ENCODE measurements at places on chromosomes 12 and 14.

- DNase-seq: no peak
Measured at GRCh38 chr12:58412461-58413060, 471.2 kb downstream of the ATP23 start.

- DNase-seq: no peak
Measured at GRCh38 chr14:77529963-77530362, 31.3 kb upstream of the ISM2 start.

GRCh38 chr12:22728987-22729386, 104.0 kb downstream of the ETNK1 start:
- DNase-seq: no peak

DNA sequence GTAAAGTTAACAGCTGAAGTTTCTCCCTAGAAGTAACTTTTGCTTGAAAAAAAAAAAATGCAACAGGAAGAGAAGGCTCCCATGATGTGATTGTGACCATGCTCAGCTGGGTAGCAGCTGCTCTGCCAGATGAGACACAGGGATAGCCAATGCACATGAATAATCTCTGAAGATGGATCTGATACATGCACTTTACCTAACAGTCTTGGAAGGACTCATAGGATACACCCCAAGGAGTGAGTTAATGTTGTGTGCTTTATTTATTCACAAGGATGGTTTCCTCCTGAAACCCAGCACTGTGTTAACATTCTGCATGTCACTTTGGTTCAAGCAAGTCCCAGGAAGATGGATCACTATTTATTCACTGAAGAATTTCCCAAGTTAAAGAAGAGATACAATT, 46.5 kb downstream of the NDUFA12 start:
- no peak for DNase-seq

DNA sequence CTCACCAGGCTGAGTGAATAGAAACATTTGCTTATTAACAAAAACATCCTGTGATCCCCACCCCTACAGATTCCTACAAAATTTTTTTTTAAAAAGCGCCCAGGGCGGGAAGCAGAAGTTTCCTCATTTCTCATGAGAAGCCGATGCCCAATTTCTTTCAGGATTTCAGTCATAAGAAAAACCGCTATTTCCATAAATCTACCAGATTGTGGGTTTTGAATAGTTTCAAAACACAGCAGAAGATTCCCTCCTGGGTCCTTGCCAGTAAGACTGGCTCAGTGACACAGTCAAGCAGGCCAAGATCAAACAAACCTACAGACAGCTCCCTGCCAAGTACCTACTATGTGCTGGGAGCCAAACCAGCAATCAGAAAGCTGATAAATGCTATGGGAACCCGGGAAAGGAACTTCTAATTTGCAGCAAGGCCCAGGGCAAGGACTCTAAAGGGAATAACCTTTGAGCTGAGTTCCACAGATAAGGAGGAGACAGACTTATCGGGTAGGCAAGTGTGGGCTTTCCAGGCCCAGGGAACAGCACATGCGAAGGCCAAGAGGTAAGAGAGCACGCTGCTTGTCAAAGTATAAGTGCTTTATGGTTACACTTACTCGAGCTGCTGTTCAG, 68.7 kb downstream of the CCDC88C start:
- DNase-seq: no peak

DNA sequence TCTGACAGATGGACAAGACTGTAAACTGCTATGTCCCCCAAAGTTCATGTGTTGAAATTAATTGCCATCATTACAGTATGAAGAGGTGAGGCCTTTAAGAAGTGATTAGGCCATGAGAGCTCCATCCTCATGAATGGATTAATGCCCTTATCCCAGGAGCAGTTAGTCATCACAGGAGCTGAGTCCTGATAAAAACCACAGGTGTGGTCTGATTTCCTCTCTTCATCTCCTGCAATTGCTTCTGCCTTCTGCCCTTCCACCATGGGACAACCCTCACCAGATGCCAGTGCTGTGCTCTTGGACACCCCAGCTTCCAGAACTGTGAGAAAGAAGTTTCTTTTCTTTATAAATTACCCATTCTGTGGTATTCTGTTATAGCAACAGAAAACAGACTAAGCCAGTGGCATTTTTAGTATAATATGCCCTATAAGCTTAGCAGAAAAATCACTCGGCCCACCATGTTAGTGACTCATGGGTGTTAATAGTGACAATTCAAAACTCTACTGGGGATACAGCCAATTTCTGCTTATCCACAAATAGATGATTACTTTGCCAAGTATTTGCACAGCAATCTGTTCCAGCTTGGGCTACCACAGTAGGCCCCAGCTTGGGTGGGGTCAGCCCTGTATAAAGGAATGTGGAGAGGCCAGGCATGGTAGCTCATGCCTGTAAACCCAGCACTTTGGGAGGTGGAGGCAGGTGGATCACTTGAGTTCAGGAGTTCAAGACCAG, 129.0 kb upstream of the BCL2L14 start:
- DNase-seq: no peak

DNA sequence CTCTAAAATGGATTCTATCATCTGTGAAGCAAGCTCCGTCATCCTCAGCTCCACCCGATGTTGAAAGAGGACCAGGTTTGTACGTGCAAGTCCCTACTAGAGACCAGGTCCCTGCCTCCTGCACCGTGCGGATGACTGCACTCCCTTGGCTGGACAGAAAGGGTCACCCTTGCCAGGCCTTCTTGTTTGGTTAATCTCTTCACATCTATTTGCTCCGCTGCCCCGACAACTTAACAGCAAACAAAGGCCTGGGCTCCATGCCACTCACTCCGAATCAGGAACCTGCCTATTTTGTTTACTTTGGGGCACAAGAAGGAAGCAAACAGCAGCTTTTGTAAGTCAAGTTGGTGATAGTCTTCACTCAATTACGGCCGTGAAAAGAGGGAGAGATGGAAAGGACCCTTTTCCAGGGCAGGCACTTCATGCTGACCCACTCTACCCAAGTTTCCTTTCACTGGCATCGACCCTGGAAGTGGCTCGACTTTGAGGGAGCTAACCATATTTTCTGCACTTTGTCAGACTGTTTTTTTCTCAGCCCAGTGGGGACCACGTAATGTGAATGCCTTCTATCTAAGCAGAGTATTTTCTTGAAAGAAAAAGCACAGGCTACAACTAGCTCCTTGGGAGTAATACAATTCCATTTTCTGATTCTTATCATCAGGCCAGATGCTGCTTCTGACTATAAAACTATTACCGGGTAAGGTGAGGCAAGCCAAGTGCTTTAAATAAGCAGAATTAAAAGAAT, 202.6 kb downstream of the FOXN3 start:
- no peak for DNase-seq

DNA sequence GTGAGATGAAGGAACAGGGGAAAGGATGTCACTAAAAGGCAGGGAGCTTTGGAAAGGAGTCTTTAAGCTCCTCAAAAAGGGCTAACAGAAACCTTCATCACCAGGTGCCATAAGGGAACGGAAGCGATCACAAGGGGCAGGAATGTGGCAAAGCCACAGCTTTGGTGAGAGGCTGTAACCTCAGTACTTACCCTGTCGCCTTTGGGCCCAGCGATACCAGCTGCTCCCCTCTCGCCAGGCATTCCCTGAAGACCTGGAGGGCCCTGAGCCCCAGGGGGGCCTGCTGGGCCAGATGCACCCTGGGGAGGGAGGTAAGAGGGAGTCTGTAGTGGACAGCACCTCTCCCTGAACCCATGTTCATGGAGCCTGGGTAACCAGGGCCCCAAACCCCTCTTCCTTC, 18.9 kb downstream of the TMEM106C start:
- DNase-seq: no peak

GRCh38 chr14:68669603-68670358, 123.1 kb downstream of the ZFP36L1 start:
- DNase-seq: no peak

DNA sequence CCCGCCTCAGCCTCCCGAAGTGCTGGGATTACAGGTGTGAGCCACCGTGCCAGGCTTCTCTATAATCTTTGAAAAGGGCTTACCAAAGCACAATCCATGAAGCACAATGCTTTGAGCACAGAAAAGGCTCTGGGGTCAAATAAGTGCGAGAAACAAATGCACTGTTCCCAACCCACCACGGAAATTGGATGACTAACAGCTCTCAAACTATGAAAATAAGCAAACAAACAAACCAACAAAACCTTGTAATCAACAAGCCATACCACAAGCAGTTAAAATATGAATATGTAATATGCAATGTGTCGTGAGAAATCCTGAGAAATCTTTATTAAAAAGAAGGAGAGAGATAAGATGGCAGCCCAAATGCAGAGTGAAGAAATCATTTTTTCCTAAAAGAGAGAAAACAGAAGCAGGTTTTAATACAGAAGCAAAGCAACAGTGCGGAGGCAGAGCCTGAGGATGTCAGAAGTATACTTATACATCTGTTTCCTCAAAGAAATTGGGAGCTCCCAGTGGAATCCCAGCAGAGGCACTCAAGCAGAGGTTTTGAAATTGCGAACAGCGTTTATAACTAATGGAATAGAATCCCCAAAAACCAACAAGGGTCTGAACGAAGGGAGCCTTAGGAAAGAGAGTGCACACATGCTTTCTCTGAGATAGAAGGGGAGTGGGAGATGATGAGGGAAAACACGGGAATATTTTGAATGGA, 17.1 kb downstream of the SMCO2 start:
- no peak for DNase-seq

Data from right renal cortex interstitium (tissue), 3 donors.